Activated T-helper 2 cell treated with anti-CD3 and anti-CD28 coated beads, Interferon-gamma antibody, Interleukin-2, Interleukin-4, amounts not matched to agents 10 μg/mL and 5 μg/mL and 100 μg/mL, durations not matched to agents 14 hours and 24 hours and 36 hours (primary cell): ENCODE measurements at places on chromosomes 6 and 20.

GRCh38 chr6:142927271-142927580 is 17.8 kb downstream of the HIVEP2 start:
- peaks cover 25% of the 10 kb centered on the region for H3K36me3 ChIP-seq
- peaks cover 47% of the 10 kb centered on the region for H3K4me1 ChIP-seq
- H3K27me3 ChIP-seq = no peaks in the 10 kb centered on the region
- no peak for DNase-seq
- H3K4me3 ChIP-seq = peak overlapping the region; percentile 91
- H3K27ac ChIP-seq = peak overlapping the region; percentile 90

- H3K27ac ChIP-seq = no peak overlapping the region
- no peaks in the 10 kb centered on the region for H3K36me3 ChIP-seq
- H3K4me3 ChIP-seq = no peak overlapping the region
- no peaks in the 10 kb centered on the region for H3K27me3 ChIP-seq
These were observed 354.6 kb downstream of the RNF144B start for GRCh38 chr6:18741741-18742140.

GRCh38 chr6:47057830-47058540 is 15.9 kb upstream of the ADGRF1 start:
- no peaks in the 10 kb centered on the region for H3K4me1 ChIP-seq
- H3K36me3 ChIP-seq = no peaks in the 10 kb centered on the region
- H3K27ac ChIP-seq = no peak overlapping the region

- no peak for DNase-seq
- H3K4me3 ChIP-seq = no peak overlapping the region
- peaks cover 1% of the 10 kb centered on the region for H3K4me1 ChIP-seq
- H3K27ac ChIP-seq = no peak overlapping the region
- H3K27me3 ChIP-seq = peaks cover 31% of the 10 kb centered on the region
- H3K36me3 ChIP-seq = no peaks in the 10 kb centered on the region
These were observed 29.1 kb upstream of the PHACTR3 start for GRCh38 chr20:59575216-59575615.

DNA sequence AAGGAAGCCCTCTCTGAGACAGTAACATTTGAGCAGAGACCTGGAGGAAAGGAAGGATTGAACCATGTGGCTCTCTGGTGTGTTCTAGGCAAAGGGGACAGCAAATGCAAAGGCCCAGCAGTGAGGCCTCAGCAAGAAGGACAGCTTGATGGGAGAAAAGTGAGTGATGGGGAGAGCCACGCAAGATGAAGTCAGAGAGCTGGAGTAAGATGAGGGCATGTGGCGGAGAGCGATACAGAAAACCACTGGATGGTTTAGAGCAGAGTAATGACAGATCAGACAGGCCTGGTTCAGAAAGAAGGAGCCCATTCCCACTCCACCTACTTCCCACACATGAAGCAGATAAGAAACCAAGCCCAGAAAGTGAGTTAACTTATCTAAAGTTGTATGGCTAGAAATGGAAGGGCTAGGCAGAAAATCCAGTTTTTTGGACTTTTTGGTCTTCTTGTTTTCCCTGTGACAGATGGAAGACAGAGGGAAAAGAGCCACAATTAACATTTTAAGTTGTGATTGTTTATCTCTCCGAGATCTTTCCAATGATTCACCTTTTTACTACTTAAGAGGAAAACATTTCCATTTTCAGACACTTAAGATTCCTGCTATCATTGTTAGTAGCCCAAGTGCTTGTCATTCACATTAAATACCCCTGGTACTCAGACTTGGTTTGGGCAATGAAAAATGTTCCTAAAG is 723 bp upstream of the SNPH start:
- H3K4me3 ChIP-seq = peak overlapping the region; percentile 84
- H3K27me3 ChIP-seq = peaks cover 3% of the 10 kb centered on the region
- H3K27ac ChIP-seq = peak overlapping the region; percentile 13
- no peak for DNase-seq
- peaks cover 25% of the 10 kb centered on the region for H3K4me1 ChIP-seq

- no peaks in the 10 kb centered on the region for H3K27me3 ChIP-seq
- no peaks in the 10 kb centered on the region for H3K4me1 ChIP-seq
- no peak for DNase-seq
- no peak overlapping the region for H3K4me3 ChIP-seq
- H3K36me3 ChIP-seq = no peaks in the 10 kb centered on the region
These were observed 142.4 kb downstream of the FNDC1 start for GRCh38 chr6:159311618-159312017.
